GM12878 (cell line): ENCODE measurements at places on chromosomes 7 and 10. TPM values are rescaled to one million over a fixed set of nuclear protein-coding genes. Genes with fewer than 3 reads are reported as not detected.

The CACNA2D1 gene
- polyA plus RNA-seq, result 1.2 TPM in 2 replicates

The STRA8 gene
- not detected in 2 replicates for polyA plus RNA-seq

The CCM2 gene
- 74.8 and 82.3 TPM in 2 replicates for polyA plus RNA-seq

The GPC2 gene
- 0.48 and 0.53 TPM in 2 replicates for polyA plus RNA-seq

The ELMO1 gene
- polyA plus RNA-seq, result 43.0 and 44.5 TPM in 2 replicates

The TRIM74 gene
- polyA plus RNA-seq, result 0.11 and 0.48 TPM in 2 replicates

The ACTL6B gene
- polyA plus RNA-seq, result not detected in 2 replicates

The ANKRD16 gene
- 0.56 and 0.57 TPM in 2 replicates for polyA plus RNA-seq

The PHKG1 gene
- 0.15 and 1.3 TPM in 2 replicates for polyA plus RNA-seq

The ZNF273 gene
- 6.3 and 10.4 TPM in 2 replicates for polyA plus RNA-seq

The FAM241B gene
- polyA plus RNA-seq, result 0.30 TPM in 1 of 2 replicates, not detected in the other

The MOGAT3 gene
- not detected in 2 replicates for polyA plus RNA-seq

The GALNT17 gene
- polyA plus RNA-seq, result not detected in 2 replicates

The INA gene
- 0.10 and 0.23 TPM in 2 replicates for polyA plus RNA-seq

The ZNF37A gene
- 10.0 and 11.1 TPM in 2 replicates for polyA plus RNA-seq

The CPEB3 gene
- polyA plus RNA-seq, result 0.23 and 0.66 TPM in 2 replicates

The ATOH7 gene
- not detected in 2 replicates for polyA plus RNA-seq

The CCDC172 gene
- polyA plus RNA-seq, result not detected in 2 replicates
